ENCODE measurements at places on chromosomes 16 and 17.

DNA sequence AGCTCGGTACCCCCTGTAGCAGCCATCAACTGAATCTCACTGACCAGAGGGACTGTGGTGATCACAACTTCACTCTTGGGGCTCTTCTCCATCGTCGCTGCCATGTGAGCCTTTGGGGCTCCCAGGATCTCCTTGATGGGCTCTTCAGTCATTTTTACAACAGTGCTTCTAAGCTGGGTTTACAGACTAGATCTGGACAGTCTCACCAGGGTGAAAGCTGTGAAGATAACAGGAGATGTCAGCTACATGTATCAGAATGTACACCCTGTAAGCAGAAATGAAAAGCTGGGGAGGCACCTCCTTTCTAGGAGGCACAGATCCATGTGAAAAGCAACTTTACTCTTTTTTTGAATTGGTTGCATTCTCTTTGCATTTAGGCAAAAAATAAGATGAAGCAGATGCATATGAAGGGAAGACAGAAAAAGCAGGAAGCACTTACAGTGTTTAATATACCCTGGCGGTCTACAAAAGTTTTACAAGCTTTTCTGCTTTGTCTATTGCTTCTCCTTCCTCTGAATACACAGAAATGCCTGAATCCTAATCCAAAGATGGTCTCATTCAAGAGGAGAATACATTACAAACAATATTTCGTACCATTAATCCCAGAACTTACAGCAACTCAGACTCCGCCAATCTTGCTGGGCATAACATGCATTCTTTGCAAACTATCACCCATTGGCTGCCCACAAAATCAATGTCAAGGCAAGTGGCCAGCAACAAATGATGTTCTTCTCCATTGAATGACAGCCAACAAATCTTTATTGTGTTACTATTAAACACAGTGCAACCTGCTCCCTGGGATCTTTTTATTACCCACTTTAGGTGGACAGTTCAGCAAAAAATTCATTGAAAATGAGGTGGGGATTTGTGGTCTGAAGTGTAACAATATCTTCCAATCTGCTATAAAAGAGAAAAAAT, 1.5 kb downstream of the TMEM100 start:
- DNase-seq, result no peak

- no peak for DNase-seq
These were observed 22.4 kb upstream of the HERPUD1 start for GRCh38 chr16:56909527-56909979.

DNA sequence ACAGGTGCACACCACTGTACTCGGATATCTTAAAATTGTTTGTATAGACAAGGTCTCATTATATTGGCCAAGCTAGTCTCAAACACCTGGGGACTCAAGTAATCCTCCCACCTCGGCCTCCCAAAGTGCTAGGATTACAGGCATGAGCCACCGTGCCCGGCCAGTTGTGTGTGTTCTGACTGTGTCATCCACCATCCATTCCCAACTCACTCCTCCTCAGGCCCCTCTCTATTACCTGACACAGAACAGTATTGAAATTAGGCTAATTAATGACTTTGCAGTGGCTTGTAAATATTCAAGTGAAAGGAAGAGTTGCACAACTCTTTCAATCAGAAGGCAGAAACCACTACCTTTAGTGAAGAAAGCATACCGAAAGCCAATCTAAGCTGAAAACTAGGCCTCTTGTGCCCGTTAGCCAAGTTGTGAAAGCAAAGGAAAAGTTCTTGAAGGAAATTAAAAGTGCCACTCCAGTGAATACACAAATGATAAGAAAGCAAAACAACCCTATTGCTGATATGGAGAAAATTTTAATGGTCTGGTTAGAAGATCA, 28.7 kb downstream of the GOSR1 start:
- no peak for DNase-seq

GRCh38 chr17:40815381-40815780, 7.0 kb downstream of the KRT10 start:
- no peak for DNase-seq

DNA sequence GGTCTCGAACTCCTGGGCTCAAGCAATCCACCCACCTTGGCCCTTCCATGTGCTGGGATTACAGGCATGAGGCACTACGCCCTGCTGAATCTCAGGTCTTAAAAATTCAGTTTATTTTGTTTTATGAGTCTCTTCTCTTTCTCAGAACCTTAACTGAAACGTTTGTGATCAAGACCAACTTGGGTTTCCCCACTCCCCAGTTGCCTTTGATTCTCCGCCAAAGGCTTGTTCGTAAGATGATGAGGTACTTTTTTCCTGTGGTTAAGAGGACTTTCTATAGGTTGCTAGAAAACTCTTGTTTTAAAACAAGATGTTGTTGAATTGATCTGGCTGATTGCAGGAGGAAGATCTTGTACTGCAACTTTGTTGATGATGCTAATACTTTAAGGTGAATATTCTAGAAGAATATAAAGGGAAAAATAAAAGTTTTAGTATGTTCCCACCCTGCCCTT, 11.7 kb downstream of the ABCC1 start:
- peak; percentile 32 for DNase-seq

GRCh38 chr17:79760197-79760906, 17.6 kb upstream of the CBX2 start:
- DNase-seq, result no peak

DNA sequence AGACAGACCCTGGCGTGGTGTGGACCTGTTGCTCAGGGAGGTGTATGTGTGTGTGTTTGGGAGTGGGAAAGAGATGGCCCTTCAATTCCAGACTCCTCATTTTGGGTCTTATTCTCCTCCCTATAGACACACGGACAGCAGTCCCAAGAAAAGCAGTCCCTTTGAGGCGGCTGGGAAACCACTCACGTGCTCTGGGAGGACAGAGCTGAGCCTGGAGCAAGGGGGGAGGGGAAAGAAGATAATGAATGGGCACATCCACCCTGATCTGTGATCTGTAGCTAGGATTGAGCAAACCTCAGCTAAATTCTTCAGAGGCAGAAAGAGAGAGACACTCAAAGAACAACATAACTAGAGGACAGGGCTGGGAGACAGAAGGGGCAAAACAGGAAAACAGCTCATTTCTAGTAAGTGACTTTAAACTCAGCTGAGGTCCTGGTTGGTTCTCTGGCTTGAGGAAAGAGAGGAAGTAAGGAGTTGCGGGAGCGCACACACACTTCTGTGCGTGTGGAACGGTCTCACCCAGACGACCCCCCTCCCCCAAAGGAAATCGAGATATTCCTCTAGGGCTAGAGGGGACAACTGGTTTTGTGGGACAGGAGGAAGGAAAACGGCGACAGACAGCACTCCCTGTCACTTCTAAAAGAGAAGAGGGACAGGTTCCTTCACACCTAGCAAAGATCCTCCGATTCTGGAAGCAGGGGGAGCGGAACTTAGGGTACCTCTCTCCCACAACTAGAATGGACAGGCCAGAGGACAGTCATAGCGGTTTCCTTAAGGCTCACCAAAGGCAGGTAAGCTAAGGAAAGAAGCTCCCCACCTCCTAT, 658 bp downstream of the RAB5C start:
- DNase-seq, result no peak

- DNase-seq, result no peak
These were observed 23.6 kb upstream of the YWHAE start for GRCh38 chr17:1423456-1424135.

- DNase-seq, result no peak
These were observed 8.9 kb upstream of the SLC5A11 start for GRCh38 chr16:24836836-24837235.

DNA sequence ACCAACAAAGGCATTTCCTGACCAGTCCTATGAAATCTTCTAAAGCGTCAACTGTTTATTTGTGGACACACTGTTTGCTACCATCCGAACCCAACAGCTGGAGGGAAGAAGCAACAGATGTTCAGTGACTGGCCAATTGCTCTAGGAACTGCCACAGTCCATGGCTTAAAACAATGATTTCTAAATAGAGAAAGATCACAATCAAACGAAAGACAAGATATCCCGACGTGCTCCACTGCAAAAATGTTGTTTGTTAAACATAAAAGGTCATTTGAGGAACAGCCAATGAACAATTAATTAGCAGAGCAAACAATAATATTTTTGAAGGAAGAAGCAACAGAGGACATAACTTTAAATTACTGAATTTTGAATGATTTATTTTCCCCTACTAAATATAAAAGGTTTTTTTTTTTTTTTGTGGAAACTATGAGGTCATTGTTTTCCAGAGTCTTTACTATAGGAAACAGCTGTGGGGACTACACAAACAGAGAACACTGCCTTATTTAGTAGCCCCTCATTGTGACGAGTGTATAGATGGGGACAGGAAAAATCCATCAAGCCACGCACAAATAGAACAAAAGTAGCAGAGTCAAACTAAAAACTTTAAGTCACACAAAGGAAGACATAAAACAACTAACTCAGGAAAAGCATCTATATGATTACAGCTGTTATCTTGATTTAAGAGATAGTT, 17.2 kb downstream of the USP31 start:
- no peak for DNase-seq

GRCh38 chr16:24839347-24839972, 6.3 kb upstream of the SLC5A11 start:
- no peak for DNase-seq

GRCh38 chr17:34386343-34386696, 23.3 kb upstream of the CCL1 start:
- DNase-seq, result no peak

DNA sequence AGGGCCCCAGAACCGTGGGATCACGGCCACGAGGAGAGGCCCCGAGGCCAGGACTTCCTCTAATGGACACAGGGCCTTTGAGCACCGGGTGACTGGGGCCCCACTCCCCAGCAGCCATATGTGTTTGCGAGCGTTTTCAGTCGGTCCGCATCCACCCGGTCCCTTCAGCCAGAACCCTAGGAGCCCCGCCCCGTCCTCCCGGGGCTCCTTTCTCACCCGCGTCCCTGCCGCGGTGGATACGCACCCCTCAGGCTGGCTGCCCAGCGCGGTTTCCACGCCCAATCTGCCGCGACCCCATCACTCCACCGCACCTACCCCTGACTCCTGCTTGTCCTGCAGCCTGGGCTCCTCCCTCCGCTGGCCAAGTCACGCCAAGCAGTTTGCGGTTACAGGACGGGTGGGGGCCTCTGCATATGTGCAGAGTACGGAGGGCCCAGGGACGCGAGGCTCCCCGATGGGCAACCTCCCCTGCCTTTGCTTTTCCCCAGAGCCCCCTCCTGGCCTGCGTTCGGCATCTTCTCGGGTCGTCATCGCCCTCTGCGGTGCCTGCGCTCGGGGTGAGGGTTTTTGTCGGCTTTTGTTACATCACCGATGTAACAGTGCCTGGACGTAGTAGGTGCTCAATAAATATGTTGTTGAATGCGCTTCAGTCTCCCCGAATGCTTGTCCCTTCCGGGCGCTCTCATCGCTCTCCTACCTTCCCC, 1.0 kb upstream of the TTYH2 start:
- DNase-seq, result peak; percentile 62

DNA sequence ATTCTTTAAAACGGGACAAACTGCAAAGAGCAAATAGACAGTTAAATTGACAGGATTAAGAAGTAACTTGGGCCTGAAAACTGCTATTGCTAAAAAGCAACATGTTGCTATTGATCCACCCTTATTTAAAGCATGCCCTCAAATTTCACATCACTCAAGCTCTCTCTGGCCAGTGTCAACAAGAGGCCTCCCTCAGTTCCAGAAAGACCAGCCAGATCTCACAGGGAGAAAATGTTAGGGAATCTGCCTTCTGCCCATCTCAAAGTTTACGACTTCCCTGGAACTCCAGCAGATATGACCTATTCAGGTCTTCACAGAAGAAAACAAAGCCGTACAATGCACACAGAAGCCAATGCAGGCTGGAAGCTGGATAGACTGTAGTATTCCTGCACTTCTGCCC, 8.9 kb downstream of the CFAP20 start:
- DNase-seq, result no peak

GRCh38 chr16:72422308-72422897, 250.4 kb upstream of the PMFBP1 start:
- no peak for DNase-seq

DNA sequence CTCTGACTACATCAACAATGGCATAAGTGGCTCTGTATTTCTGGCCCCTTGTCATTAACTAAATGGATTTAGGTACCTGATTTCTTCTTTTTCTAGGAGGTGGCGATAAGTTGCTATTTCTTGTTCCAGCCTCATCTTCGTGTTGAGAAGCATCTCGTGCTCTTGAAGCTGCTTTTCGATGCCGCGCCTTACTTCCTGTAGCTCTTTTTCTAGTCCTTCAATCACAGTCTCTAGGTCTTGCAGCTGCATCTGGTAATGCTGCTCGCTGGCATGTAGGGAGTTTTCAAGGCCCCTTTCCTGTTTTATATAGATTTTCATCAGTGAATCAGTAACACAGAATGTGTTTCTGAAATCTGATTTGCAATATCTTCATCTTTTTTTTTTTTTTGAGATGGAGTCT, 5.1 kb downstream of the KRT222 start:
- DNase-seq, result no peak

DNA sequence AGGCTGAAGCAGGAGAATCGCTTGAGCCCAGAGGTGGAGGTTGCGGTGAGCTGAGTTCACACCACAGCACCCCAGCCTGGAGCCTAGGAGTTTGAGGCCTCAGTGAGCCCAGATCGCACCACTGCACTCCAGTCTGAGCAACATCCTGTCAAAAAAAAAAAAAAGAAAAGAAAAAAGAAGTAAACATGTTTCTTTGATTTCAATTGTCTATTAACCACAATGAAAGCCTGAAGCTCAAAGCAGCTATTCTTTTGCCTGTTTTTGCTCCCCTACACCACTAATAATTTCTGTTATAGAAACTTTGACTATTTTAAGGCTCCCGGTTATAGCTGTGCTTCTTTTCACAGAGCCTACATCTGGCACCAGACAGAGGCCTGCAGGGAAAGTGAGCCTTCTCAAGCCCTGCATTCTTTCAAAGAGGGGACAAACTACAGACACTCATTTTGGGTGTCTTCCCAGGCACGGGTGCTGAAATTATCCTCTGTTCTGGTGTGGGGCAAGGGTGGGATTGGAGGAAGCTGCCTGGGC, 14.2 kb upstream of the SLC52A1 start:
- DNase-seq, result no peak

- no peak for DNase-seq
These were observed 25.8 kb downstream of the COX4I1 start for GRCh38 chr16:85825326-85825725.

GRCh38 chr17:82031885-82032627, 578 bp downstream of the RAC3 start:
- DNase-seq, result no peak

GRCh38 chr17:44935116-44935515, 12.5 kb downstream of the KIF18B start:
- DNase-seq, result no peak

GRCh38 chr17:64240261-64240740, 22.8 kb downstream of the TEX2 start:
- DNase-seq, result no peak

- DNase-seq, result no peak
These were observed 14.2 kb upstream of the CCNF start for GRCh38 chr16:2415085-2415484.
